ENCODE measurements at places on chromosomes 2 and 18. TPM values are rescaled to one million over a fixed set of nuclear protein-coding genes. Genes with fewer than 3 reads are reported as not detected.

The HTR2B gene
- not detected for total RNA-seq

The C2orf42 gene
- 20.4 TPM for total RNA-seq

The DNAJC5G gene
- total RNA-seq, result not detected

The USP14 gene
- 111 TPM for total RNA-seq

The SERPINB3 gene
- total RNA-seq, result not detected

The IL36RN gene
- not detected for total RNA-seq

The ALPI gene
- total RNA-seq, result not detected

The MAPK4 gene
- not detected for total RNA-seq

The LYG1 gene
- 0.78 TPM for total RNA-seq

The C2orf80 gene
- not detected for total RNA-seq

The SP100 gene
- 68.3 TPM for total RNA-seq

The GALNT5 gene
- not detected for total RNA-seq

The UGT1A5 gene
- total RNA-seq, result not detected

The MFSD2B gene
- 0.25 TPM for total RNA-seq

The LRATD1 gene
- not detected for total RNA-seq

The RTP5 gene
- 0.11 TPM for total RNA-seq

The CIAO1 gene
- 76.7 TPM for total RNA-seq

The ASB3 gene
- 19.1 TPM for total RNA-seq

The HAAO gene
- 0.38 TPM for total RNA-seq

The GRB14 gene
- not detected for total RNA-seq

The GCA gene
- 15.7 TPM for total RNA-seq

The GAREM2 gene
- total RNA-seq, result 4.5 TPM

The DSC2 gene
- not detected for total RNA-seq

The GPR45 gene
- total RNA-seq, result not detected

The ADD2 gene
- 2.8 TPM for total RNA-seq

The IL37 gene
- total RNA-seq, result not detected

The RAB6C gene
- total RNA-seq, result 0.06 TPM

The PLGLB1 gene
- 2.0 TPM for total RNA-seq

The FOXI3 gene
- total RNA-seq, result not detected

The TTN gene
- 0.61 TPM for total RNA-seq

The GALNT13 gene
- total RNA-seq, result not detected

The ARID5A gene
- total RNA-seq, result 111 TPM

The TUBB8B gene
- not detected for total RNA-seq

The PAPOLG gene
- 13.9 TPM for total RNA-seq

The ERMN gene
- total RNA-seq, result 0.57 TPM
